ENCODE measurements at places on chromosomes 11 and 22. TPM values are rescaled to one million over a fixed set of nuclear protein-coding genes. Genes with fewer than 3 reads are reported as not detected.

DNA sequence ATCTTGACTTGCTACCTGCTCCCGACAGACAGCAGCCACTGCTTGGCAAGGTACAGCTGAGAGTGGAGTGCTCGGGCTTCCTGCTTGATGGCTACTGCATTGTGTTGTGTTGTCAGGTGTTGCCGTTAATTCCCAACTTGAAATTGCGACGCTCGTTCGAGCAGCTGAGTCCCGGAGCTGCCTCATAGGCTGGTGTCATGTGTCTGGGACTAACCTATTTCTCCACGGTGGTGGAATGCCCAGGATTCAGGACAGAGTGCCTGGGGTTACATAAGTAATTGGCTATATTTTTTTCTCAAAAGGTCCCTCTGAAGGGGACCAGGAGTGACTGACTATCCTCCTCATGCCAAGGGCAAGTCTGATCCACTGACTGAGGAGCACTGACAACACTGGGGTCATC is 18.5 kb downstream of the COMMD9 start:
- H3K27me3 ChIP-seq: no peaks in the 10 kb centered on the region
- H3K4me1 ChIP-seq: no peaks in the 10 kb centered on the region
- H3K4me3 ChIP-seq: no peak overlapping the region
- no peak overlapping the region for H3K27ac ChIP-seq

- no peak overlapping the region for H3K4me3 ChIP-seq
- H3K27me3 ChIP-seq: peaks cover 5% of the 10 kb centered on the region
- no peaks in the 10 kb centered on the region for H3K36me3 ChIP-seq
- no peaks in the 10 kb centered on the region for H3K4me1 ChIP-seq
- H3K27ac ChIP-seq: no peak overlapping the region
Observed at GRCh38 chr22:32874385-32874784, 72.9 kb downstream of the TIMP3 start.

DNA sequence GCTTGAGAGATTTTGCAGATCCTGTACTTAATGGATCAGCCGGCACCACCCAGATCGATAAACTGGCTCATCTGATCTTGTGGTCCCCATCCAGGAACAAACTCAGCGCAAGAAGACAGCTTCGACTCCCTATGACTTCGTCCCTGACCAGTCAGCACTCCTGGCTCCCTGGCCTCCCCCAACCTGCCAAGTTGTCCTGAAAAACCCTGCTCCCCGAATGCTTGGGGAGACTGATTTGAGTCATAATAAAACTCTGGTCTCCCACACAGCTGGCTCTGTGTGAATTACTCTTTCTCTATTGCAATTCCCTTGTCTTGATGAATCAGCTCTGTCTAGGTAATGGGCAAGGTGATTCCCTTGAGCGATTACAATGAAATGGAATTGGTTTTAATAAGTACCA is 29.5 kb downstream of the OR2AG2 start:
- no peaks in the 10 kb centered on the region for H3K4me1 ChIP-seq
- no peak for DNase-seq
- no peaks in the 10 kb centered on the region for H3K27me3 ChIP-seq

- H3K4me1 ChIP-seq: peaks cover 47% of the 10 kb centered on the region
- no peaks in the 10 kb centered on the region for H3K27me3 ChIP-seq
- peak overlapping the region; percentile 87 for H3K27ac ChIP-seq
- 0 out of 2 replicates have a peak, but pooled peaks cover 5% of the 10 kb centered on the region for H3K36me3 ChIP-seq
Observed at GRCh38 chr11:107562647-107563208, 2.8 kb downstream of the ALKBH8 start.

DNA sequence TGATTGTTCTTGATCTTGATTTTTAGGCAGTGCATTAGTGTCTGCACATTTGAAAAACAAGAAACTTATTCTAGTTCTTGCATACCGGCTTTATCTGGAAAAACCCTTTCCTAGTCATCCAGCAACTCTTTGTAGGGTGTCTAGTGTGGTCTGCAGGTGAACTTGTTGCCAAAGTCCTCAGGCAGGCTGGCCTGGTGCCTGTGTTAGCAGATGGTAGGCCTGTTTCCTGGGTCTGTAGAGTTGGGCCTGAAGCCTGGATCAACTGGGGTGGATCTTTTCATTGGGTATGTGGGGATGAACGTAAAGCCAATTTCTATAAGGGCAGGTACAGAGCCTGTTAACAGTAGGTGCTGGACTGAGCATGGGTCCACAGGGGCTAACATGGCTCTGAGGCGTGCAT is 5.6 kb upstream of the GLYATL1 start:
- no peak for DNase-seq
- H3K4me3 ChIP-seq: no peak overlapping the region
- H3K4me1 ChIP-seq: no peaks in the 10 kb centered on the region
- H3K27me3 ChIP-seq: no peaks in the 10 kb centered on the region

- H3K27ac ChIP-seq: no peak overlapping the region
- H3K27me3 ChIP-seq: no peaks in the 10 kb centered on the region
- DNase-seq: no peak
- H3K36me3 ChIP-seq: no peaks in the 10 kb centered on the region
- peaks cover 90% of the 10 kb centered on the region for H3K4me1 ChIP-seq
- no peak overlapping the region for H3K4me3 ChIP-seq
Observed at GRCh38 chr11:34305193-34305592, 52.6 kb downstream of the ABTB2 start.

- H3K36me3 ChIP-seq: no peaks in the 10 kb centered on the region
- no peak overlapping the region for H3K4me3 ChIP-seq
- no peaks in the 10 kb centered on the region for H3K27me3 ChIP-seq
- no peak for DNase-seq
- no peak overlapping the region for H3K27ac ChIP-seq
- H3K4me1 ChIP-seq: no peaks in the 10 kb centered on the region
Observed at GRCh38 chr11:92837595-92837994, 131.9 kb upstream of the MTNR1B start.

The NAT10 gene
- total RNA-seq: 62.3 TPM
